Muscle of arm (tissue), 14 donors: ENCODE measurements at places on chromosomes 2 and 18.

DNA sequence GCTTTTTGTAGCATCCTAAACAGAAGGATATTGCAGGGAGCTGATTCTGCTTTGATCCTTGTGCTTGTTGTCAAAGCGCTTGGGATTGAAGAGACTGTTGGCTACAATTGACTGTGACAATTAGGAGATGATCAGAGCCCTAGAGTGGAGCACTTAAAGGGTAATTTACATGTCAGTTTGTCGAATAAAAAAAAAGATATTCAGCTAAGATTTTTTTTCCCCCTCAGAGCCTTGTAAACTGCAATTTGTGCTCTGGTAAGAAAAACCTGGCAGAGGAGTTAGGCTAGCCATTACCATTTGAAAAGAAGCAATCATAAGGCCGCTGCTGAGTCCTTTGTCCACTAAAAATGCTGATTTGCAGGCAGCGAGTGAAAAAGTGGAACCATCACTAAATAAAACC lies 47.8 kb upstream of the ZEB2 start:
- DNase-seq = no peak

DNA sequence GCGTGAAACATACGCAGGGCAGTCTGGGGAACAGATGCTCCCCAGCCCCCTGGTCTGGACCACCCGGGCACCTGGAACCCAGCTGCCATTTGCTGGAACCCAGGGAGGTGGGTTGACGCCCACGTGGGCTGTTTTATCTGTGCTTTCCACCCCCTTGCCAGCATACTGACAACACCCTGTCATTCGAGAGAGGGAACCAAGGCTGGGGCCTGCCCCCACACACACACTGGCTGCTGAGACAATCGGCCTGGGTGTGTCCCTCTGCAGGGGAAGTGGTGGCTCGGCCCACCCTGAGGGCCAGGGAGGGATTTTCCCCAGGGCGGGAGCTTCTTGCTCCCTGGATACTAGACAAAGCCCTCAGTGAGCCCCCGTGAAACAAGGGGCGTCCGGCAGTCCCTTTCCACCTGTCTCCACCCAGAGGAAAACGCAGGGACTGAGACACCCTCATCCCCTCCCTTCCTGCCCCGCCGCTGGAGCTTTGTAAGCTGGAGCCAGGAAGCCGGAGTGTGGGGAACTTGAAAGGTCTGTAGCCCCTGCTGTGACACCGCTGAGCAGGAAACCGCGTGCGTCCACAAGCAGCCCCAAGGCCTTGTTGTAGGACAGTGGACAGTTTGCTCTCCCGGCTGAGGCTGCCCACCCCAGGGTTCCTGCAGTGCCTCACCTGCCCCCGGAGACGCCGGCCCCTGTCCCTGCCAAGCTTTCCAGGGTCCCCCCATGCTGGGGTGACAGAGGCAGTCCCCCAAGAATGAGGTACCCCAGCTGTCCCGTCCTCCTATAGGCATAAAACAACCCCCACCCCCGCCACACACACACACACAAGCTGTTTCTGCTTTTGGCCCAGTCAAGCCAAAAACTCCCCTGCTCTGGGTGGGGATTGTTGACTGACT lies 14.1 kb upstream of the KLF11 start:
- DNase-seq = no peak

DNA sequence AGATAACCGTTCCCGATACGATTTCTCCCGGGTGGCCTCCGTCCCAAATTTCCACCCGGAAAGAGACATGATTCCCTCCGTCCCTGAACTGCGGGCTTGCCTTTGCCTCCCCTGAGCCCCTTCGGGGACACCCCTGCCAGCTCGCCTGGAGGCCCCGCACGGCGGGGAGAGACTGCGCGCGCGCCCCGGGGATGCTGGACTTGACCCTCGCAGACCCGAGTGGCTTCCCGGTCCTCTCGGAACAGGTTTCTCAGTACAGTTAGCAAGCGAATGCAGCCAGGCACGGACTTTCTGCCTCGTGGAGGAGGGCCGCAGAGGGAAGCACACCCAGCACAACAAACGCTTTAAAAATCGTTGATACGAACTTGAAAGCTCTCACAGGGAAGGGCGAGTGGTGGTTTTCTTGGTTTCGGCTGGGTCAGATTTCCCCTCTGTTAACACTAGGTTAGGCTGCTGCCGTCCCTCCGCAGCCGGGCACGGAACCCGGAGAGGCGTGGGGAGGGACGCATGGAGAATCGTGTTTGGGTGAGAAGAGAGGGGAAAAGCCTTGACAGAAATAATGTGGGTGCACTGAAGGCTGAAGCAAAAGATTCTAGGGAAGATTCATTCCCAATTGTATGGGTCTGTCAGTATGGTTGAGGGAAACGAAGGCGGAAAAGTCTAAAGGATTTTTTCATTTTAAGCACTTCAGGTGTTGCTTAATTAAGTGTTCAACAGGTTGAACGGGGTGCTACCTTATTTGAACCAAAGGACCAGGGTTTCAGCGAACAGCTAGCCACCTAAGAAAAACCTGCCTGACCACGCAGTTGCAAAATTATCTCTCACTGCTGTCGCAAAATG lies 916 bp downstream of the TNFRSF11A start:
- peak; percentile 35 for DNase-seq

DNA sequence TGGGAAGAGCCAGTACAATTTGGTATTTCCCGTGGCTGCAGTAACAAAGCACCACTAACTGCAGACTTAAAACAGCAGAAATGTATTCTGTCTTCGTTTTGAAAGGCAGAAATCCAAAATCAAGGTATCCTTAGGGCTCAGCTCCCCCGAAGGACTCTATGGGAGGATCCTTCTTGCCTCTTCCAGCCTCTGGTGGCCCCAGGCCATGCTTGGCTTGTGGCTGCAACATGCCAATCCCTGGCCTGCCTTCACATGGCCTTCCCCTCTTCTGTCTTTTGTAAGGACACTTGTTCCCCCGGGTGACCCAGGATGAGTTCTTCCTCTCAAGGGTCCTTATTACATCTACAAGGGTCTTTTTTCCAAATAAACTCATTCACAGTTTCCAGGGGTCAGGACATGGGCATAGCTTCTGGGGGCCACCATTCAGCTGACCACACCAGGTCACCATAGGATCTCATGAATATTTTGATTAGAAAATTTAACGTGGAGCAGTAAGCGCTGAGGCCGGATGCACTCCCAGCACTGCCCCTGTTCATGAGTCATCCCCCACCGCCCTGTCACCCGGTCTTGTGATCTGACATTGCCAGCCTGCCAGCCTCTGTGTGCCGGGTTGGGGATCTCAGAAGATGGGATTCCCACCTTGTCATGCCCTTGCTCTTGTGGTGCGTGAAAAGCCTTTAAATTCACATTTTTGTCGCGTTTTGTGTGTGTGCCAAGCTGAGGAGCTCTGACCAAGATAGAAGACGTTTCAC lies 61.2 kb upstream of the B3GNT7 start:
- no peak for DNase-seq

DNA sequence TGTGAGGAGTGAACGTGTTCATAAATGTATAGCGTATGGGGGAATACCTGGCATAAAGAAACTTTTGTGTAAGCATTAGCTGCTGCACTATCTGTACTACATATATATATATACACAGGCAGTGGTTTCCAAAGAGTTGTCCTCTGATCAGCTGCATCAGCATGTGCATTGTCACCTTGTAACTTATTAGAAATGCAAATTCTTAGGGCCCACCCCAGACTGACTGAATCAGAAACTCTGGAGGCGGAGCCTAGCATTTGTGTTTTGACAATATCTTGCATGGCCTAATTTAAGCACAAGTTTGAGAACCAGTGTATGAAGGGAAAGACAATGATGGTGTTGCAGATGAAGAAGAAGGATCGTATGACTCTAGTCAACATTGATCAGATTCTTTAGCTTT lies 299.5 kb downstream of the CCDC102B start:
- DNase-seq = no peak

DNA sequence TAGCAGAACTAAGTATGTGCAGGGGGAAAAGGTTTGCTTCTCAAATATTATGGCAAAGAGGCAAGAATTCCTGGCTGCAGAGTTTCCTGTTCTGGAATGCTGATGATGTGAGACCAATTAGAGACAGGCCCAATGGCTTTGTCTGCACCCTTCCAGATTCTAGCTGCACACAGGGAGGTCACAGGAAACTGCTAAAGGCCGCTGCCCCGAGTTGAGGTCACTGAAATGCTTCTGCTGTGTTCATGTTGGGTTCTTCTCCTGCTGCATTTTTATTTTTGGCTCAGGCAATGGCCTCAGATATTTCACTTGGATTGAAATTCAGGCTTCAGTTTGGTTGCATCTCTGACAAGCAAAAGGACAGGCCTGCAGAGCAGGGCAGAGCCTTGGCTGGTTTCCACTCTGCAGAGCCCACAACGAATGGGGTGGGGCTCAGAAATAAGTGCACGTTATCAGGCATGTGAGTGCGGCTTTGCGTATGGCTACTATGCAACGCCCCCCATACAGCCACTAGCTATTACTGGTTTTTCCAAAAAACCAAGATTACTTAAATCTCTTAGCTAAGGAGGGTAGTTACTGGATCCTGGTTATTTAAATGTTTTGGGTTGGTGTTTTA lies 66.9 kb upstream of the FZD5 start:
- DNase-seq = no peak

DNA sequence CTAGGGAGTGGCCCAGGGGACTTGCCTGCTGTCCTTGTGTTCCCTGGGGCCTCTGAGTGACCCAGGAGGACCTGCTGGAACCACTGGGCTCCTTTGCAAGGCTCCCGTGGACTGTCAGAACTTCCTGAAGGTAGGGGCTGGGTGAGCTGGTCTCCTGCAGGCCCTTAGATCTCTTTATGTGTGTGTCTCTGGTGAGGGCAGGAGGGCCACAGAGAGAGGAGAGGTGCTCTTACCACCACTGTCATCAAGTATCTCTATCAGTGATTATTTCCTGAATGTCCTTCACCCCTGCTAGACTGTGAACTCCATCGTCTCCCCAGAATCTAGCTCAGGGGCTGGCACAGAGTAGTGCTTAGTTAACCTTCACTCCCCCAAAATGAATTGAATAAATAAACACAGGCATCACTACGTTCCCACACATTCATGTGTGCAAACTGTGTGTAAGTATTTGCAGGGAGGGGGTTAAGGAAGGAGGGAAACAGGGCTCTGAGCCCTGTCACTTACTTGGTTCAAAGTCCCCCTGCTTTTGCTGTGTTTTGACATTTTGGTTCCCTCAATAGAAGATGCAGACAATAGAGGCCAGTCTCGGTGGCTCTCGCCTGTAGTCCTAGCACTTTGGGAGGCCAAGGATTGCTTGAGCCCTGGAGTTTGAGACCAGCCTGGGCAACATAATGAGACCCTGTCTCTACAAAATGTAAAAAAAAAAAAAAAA lies 100.8 kb upstream of the HAAO start:
- no peak for DNase-seq

- peak; percentile 79 for DNase-seq
These were observed 554 bp downstream of the ING5 start for GRCh38 chr2:241702155-241703031.

DNA sequence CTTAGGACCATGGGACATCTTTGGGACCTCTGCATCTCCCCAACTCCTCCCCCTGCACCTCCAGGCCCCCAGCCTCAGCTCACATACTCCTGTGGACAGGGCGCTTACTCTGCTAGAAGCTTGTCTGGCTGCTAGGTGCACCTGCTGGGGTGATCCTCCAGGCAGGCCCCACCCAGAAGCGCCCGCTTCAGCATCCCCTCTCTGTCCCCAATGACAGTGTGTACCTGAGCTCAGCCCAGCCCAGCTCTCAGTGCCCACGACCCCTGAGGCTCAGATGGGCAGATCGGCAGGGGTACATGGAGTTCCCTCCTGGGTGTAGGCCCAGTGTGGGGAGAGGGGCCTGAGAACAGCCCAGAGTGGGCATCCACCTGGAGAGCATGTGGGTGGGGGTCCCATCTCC lies 5.9 kb downstream of the TEKT4 start:
- no peak for DNase-seq

GRCh38 chr18:72692595-72692994 lies 148.5 kb upstream of the CBLN2 start:
- no peak for DNase-seq

- DNase-seq = no peak
These were observed 1.3 kb upstream of the UPP2 start for GRCh38 chr2:158100411-158100810.

DNA sequence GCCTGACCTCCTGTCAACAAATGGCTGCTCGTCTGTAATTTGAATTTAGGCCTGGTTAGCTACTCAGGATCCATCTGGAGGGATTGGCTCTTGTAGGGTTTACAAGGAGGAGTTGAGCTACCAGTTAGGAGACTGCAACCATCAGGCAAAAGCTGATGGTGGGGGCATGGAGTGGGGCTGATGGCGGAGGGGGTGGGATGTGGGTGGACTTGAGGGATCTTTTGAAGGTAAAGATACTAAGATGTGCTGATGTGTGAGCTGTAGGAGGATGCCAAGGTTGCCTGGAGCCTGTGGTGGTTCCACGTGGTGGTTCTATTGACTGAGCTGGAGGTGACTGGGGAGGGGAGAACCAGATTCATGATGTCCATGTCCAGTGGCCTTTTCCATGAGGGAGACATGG lies 240.7 kb downstream of the LPIN1 start:
- no peak for DNase-seq

GRCh38 chr2:95275151-95275515 lies 884 bp downstream of the PROM2 start:
- DNase-seq = no peak

GRCh38 chr2:30208453-30208852 lies 22.9 kb upstream of the LBH start:
- DNase-seq = peak; percentile 75

DNA sequence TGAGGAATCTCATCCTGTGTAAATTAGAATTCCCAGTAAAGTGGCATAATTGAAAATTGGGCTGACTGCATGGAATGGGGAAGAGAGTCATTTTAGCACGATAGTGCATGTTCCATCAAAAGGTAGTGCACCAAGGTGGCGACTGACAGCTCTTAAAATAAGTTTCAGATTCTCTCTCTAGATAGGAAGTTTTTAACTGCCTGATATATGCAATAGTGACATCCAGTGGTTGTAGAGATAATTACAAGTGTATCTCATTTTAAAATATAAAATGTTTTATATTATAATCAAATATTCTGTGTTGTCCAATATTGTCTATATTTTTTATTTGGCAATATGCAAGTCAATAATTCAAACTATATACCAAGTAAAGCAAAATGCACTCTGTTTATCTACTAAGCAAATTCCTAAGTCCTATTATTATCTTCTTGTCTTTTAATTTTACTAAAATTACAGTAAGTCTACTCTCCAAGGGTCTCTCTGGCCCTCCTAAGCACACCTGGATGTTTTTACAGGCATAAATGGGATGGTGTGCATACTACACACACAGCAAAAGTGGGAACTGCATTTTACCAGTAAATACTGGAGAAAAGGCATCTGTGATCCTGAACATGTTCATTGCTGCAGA lies 397.7 kb upstream of the HNRNPA3 start:
- peak; percentile 43 for DNase-seq

DNA sequence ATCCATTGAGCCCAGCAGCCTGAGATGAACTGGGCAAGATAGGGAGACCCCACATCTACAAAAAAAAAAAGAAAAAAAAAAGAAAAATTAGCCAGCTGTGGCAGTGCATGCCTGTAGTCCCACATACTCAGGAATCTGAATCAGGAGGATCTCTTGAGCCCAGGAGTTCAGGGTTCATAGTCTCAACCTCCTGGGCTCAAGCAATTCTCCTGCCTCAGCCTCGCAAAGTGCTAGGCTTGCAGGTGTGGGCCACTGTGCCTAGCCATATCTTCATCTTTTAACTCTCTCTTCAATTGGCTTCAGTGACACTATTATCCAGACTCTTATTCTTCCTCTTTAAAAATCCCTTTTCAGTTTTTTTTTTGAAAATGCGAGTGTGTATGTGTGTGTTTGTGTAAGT lies 28.5 kb upstream of the YES1 start:
- no peak for DNase-seq
